ENCODE measurements at places on chromosomes 3 and 15.

DNA sequence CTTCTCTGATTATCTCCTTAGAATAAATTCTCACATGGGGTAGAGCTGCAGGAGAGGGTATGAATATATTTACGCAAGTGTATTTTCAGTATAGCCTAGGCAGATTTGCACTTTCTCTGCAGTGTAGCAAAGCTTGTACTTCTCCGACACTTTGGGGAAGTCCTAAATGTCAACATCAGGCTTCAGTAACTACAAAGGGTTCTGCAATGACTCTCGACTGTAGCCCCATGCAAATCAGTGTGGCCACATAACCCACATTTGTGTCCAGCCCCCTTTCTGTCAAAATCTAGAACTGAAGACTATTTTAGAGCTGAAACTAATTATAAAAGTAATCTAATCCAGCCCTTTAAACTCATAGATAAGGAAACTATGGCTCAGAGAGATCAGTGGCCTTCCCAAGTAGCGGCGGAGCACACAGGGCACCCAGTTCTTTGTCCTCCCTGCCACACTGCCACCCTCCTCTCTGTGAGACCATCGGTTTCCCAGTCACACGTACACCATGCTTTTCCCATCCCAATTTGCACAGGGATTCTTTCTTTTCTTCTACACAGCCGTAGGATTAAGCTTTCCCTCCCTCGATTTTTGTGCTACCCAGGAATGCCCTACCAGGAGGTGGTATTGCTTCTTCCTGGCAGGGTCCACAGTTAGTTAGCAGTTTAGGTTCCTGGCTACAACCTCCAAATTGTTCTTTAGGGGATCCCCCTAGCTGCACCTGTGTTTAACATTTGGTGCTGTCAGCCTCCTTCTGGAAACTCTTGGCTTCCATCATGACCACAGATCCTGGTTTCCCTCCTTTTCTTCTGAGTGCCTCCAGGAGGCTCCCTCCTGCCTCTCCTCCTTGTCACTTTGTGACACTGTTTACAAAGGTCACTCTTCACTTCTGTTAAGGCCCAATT is 22.9 kb downstream of the MRAS start:
- no peak for DNase-seq

DNA sequence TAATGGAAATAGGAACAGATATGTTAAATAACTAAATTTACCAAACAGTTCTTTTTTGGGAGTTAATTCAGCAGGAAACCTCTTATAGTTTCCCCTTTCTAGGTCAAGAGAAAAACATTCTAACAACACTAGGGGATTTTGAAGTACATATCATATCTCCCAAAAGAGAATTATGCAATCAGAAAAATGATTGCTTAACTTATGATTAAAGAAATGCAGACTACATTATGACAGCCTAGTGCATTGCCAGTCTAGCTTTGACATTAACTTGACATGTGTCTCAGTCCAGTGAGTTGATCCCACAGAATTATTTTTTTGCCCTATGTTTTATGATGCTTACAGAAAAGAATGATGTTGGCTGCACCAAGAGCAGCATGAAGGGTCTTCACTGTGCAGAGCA is 31.7 kb upstream of the NPHP3 start:
- DNase-seq: no peak

- no peak for DNase-seq
Observed at GRCh38 chr3:54578417-54578816, 349.4 kb downstream of the LRTM1 start.

DNA sequence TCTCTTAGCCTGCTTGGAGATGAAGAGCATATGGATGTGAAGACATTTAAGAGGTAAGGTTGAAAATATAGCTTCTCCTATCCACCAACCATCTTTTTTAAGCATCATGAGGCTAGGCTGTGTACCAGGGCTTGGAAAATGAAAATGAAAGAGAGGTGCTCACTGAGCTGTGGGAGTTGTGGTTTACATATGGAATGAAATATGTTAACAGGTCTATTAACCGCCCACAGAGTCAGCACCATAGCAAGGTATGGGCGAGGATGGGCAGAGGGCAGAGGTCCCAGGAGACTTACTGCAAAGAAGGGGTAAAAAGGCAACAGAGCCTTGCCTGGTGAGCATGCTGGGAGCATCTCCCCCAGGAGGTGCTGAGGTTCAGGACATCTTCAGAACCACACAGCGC is 273.1 kb downstream of the GABRG3 start:
- DNase-seq: no peak

- no peak for DNase-seq
Observed at GRCh38 chr3:159221335-159221734, 419.5 kb downstream of the MFSD1 start.

DNA sequence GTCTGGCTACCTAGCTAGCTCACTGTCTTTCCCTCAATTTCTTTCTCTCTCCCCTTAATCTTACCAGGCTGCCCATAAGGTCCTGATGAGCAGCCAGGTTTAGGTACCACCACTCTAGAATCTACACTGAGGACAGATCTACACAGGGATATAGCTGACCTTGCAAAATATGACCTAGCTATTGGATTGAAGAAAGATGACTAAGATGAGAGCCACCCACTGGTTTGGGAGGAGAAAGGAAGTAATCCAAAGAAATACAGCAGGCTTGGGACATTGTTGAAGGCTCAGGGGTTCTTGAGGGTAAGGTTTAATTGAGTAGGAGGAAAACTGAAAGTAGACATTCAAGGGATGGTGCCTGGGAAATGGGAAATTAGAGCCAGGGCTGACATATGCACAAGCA is 142.0 kb upstream of the TMC3 start:
- no peak for DNase-seq

GRCh38 chr15:75823860-75824613 is 19.2 kb upstream of the UBE2Q2 start:
- no peak for DNase-seq

- no peak for DNase-seq
Observed at GRCh38 chr15:66131200-66131599, 122.3 kb downstream of the MEGF11 start.

All from activated B cell treated with CpG ODN at 0.5 μM for 24 hours (primary cell).